IPS DF 6.9 (cell line): ENCODE measurements at places on chromosomes 2 and 18.

GRCh38 chr2:48469731-48470130, 60.2 kb upstream of the STON1 start:
- H3K4me1 ChIP-seq = no peaks in the 10 kb centered on the region
- no peak for DNase-seq
- H3K4me3 ChIP-seq = no peak overlapping the region
- no peaks in the 10 kb centered on the region for H3K27me3 ChIP-seq
- no peak overlapping the region for H3K27ac ChIP-seq
- H3K36me3 ChIP-seq = no peaks in the 10 kb centered on the region

GRCh38 chr2:198756166-198756565, 701.6 kb downstream of the SATB2 start:
- no peak for DNase-seq
- no peaks in the 10 kb centered on the region for H3K36me3 ChIP-seq

DNA sequence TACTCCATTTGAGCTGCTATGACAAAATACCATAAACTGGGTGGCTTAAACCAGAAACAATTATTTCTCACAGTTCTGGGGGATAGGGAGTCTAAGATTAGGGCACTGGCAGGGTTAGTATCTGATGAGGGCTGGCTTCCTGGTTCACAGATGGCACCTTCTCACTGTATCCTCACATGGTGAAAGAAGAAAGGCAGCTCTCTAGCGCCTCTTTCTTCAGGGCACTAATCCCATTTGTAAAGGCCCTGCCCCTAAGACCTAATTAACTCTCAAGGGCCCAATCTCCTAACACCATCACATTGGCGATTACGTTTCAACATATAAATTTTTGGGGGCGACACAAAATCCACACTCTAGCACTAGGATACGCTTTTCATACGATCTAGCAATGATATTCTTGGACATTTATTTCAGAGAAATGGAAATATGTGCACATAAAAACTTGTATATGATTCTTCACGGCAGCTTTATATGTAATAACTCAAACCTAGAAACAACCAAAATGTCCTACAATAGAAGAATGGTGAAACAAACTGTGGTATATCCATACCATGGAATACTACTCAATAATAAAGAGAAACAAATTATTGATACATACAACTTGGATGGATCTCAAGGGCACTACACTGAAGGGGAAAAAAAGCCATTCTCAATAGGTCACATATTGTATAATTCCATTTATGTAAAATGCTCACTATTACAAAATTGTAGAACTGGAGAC, 111.0 kb downstream of the BCL2L11 start:
- no peaks in the 10 kb centered on the region for H3K36me3 ChIP-seq
- H3K27ac ChIP-seq = no peak overlapping the region
- no peak for DNase-seq
- no peak overlapping the region for H3K4me3 ChIP-seq

DNA sequence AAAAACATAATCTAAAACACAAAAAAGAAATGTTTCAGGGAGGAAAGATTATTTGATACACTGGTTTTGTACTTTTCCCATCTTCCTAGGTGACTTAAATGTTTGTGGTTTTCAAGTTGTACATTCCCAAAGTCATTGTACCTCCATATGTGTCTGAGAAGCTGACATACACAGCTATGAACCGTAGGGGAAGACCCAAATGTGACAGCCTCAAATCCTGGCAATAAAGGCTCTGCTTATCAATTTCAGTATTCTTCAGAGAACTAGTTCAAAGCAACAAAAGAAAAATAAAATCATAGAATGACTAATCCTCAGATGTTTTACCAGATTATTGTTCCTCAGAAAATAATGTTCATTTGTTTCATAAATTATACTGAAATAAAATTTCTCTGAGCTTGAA, 2.5 kb downstream of the DYNC2LI1 start:
- H3K36me3 ChIP-seq = no peaks in the 10 kb centered on the region
- no peak overlapping the region for H3K27ac ChIP-seq
- no peak for DNase-seq
- H3K4me3 ChIP-seq = no peak overlapping the region

- no peaks in the 10 kb centered on the region for H3K27me3 ChIP-seq
- H3K27ac ChIP-seq = no peak overlapping the region
- no peak for DNase-seq
- H3K4me1 ChIP-seq = no peaks in the 10 kb centered on the region
- H3K36me3 ChIP-seq = no peaks in the 10 kb centered on the region
These were observed 53.9 kb upstream of the STPG4 start for GRCh38 chr2:47208852-47209606.

DNA sequence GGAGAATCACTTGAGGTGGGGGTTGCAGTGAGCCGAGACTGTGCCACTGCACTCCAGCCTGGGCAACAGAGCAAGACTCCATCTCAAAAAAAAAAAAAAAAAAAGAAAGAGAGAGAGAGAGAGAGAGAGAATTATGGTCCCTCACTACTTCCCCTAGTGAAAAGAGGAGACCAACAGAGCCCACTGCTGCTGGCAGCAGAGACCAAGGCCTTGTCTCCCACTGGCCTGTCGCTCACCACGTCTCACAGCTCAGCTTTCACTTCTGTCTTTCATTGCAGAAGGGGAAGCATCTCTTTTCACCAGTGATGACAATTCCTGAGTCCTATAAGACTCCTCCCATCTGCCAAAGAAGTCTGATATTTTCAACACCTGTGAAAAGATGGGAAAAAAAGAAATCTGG, 81.3 kb downstream of the CLHC1 start:
- H3K4me3 ChIP-seq = no peak overlapping the region
- no peak for DNase-seq
- no peaks in the 10 kb centered on the region for H3K27me3 ChIP-seq
- H3K4me1 ChIP-seq = no peaks in the 10 kb centered on the region
- H3K27ac ChIP-seq = no peak overlapping the region
- no peaks in the 10 kb centered on the region for H3K36me3 ChIP-seq

GRCh38 chr2:188878716-188879115, 95.5 kb upstream of the COL3A1 start:
- no peak overlapping the region for H3K4me3 ChIP-seq
- DNase-seq = no peak
- H3K27ac ChIP-seq = no peak overlapping the region
- H3K4me1 ChIP-seq = no peaks in the 10 kb centered on the region
- H3K27me3 ChIP-seq = no peaks in the 10 kb centered on the region
- H3K36me3 ChIP-seq = no peaks in the 10 kb centered on the region

GRCh38 chr18:48356909-48357631, 52.1 kb downstream of the ZBTB7C start:
- H3K36me3 ChIP-seq = no peaks in the 10 kb centered on the region
- no peaks in the 10 kb centered on the region for H3K27me3 ChIP-seq
- no peaks in the 10 kb centered on the region for H3K4me1 ChIP-seq
- no peak overlapping the region for H3K4me3 ChIP-seq

GRCh38 chr18:43547456-43547855, 270.2 kb upstream of the SYT4 start:
- no peaks in the 10 kb centered on the region for H3K4me1 ChIP-seq
- H3K27ac ChIP-seq = no peak overlapping the region
- H3K27me3 ChIP-seq = no peaks in the 10 kb centered on the region
- no peak for DNase-seq
- H3K36me3 ChIP-seq = no peaks in the 10 kb centered on the region

DNA sequence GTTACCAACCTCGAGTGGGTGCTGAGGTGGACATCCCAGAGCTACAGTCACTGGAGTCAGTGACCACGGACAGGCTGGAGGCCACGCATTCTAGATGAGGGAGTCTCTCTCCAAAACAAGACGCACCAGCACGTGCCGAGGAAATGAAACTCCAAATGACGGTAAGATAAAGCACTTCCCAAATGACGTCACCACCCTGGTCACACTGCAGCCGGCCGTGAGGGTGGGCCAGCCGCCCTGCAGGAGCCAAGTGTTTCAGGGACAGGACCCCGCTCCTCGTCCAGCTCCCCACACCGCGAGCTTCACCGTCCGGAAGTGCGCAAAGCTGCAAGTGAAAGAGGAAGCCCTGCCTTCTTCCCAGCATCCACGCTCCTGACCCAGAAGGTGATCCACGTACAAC, 99.4 kb downstream of the ZNF516 start:
- no peaks in the 10 kb centered on the region; the same call in 1 of the 2 replicates for H3K4me1 ChIP-seq
- no peak overlapping the region for H3K4me3 ChIP-seq
- H3K27ac ChIP-seq = no peak overlapping the region
- no peaks in the 10 kb centered on the region for H3K27me3 ChIP-seq

DNA sequence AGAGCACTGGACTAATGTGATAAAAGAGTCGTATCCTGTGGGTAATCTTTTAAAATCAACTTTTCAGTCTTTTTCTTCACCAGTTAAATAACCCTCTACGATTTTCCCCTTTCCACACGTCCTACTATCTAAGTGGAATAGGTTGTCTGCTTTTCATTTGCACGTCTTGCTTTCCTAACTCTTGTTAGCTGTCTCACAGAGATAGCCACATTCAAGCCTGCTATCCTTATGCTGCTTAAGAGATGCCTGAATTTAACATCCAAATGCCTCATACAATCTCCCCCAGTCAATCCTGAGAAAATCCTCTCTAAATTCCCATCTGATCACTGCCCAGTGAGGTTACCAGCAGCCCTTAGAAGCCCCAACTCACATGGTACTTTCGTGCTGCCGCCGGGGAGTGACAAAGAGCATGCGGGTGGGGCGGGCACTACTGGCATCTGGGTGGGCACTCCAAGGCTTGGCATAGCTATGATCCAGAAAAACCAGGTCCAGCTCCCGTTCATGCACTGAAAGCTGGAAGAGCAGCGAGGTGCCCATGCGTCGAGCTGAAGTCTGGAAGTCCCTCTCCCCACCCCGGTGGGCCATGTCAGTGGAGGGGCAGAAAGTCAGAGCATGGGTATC, 1.5 kb downstream of the KANSL3 start:
- DNase-seq = no peak
- no peaks in the 10 kb centered on the region for H3K36me3 ChIP-seq

DNA sequence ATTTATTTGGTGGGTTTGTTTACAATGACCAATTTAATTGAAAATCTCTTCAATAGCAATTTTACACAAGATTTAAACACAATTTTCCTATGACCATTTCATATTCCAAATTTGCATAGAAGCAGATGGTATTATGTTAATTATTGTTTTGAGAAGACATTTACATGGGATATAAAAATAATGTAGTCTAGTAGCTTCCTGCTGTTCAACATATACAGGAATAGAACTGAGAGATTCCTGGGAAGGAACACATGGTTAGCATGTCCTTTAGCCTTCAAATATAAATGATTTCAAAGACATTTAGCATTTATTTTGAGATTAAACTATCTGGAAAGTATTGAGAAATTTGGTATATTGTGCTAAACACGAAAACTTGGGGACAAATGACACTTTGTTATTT, 129.6 kb downstream of the KCNE4 start:
- no peak overlapping the region for H3K4me3 ChIP-seq
- no peak overlapping the region for H3K27ac ChIP-seq
- H3K27me3 ChIP-seq = no peaks in the 10 kb centered on the region
- no peaks in the 10 kb centered on the region for H3K36me3 ChIP-seq
- no peaks in the 10 kb centered on the region for H3K4me1 ChIP-seq
- no peak for DNase-seq

DNA sequence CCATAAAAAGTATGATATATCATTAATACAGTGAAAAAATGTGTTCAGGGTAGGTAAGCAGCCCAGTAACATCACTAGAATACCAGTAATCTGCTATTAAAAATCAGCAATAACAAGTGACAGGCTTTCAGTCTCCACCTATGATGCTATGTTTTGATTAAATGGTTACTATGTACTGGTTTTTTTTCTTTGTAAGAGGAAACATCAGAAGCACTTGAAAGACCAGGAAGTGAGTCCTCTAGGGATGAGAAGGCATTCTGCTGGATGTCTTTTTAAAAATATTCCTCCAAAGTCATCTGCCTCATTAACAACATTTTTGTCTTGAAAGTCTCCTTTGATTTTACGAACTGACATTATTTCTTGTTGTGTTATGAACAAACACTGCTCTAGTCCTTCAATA, 136.0 kb upstream of the FAM98A start:
- no peaks in the 10 kb centered on the region for H3K4me1 ChIP-seq
- H3K36me3 ChIP-seq = no peaks in the 10 kb centered on the region
- no peak for DNase-seq
- H3K27me3 ChIP-seq = no peaks in the 10 kb centered on the region

DNA sequence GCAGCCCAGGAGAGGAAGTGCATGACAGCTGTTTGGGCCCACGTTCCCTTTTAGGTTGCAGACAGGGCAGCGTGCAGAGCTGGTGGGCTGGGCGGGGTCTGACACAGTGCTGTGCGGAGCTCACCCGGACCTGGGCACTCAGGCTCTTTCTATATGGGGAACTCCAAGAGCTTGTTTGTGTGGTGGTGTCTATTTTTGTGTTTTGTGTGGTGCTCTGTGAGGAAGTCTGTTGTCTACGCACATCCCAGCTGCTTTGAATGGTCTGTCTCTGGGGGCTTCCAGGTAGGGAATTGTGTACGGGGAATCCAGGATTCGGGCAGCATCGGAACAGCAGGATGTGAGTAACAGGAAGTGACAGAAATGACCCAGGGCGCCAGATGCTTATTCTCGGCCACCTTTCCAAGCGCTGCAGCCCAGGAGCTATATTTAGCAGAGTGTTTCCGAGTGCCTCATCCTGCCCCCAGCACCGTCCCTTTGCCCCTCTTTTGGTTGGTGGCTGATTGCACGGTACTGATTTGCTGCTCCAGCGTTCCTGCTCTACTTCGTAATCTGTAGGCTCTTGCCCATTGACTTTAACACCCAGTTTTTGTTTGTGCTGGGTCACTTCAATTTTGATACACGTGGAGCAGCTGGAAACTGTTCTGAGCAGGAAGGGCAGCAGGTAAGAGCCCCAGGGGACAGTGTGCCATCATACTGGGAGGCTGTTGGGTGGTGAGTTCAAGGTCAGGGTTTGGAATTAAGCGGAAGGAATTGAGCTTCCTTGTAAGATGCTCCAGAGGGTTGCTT, 64.7 kb downstream of the DGKD start:
- H3K27me3 ChIP-seq = no peaks in the 10 kb centered on the region
- DNase-seq = no peak
- no peaks in the 10 kb centered on the region for H3K36me3 ChIP-seq
- no peak overlapping the region for H3K4me3 ChIP-seq

GRCh38 chr2:40668425-40668824, 216.5 kb upstream of the SLC8A1 start:
- no peaks in the 10 kb centered on the region for H3K4me1 ChIP-seq
- H3K27ac ChIP-seq = no peak overlapping the region
- DNase-seq = no peak
- H3K4me3 ChIP-seq = no peak overlapping the region

DNA sequence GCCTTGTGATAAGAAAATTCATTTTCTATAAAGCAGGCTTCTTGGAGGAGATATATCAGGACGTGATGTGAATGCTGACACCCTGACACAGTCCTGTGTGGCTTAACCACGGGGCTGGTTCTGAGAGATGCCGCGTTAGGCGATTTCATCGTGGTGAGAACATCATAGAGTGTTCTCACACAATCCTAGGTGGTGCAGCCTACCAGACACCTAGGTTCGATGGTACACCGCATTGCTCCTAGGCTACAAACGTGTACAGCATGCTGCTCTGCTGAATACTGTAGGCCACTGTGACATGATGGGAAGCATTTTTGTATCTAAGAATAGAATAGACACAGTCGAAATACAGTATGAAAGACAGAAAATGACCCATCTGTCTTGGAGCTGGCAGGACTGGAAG, 82.5 kb downstream of the TNFRSF11A start:
- no peaks in the 10 kb centered on the region for H3K36me3 ChIP-seq
- H3K27me3 ChIP-seq = no peaks in the 10 kb centered on the region
- DNase-seq = no peak
- no peak overlapping the region for H3K27ac ChIP-seq

GRCh38 chr2:13227578-13227977, 510.8 kb downstream of the TRIB2 start:
- H3K4me3 ChIP-seq = no peak overlapping the region
- no peaks in the 10 kb centered on the region for H3K36me3 ChIP-seq
- H3K27ac ChIP-seq = no peak overlapping the region

- no peak for DNase-seq
- no peaks in the 10 kb centered on the region for H3K4me1 ChIP-seq
- no peaks in the 10 kb centered on the region for H3K27me3 ChIP-seq
- no peak overlapping the region for H3K4me3 ChIP-seq
- H3K36me3 ChIP-seq = no peaks in the 10 kb centered on the region
These were observed 104.3 kb downstream of the PRKCE start for GRCh38 chr2:45755585-45756335.
